ENCODE measurements at places on chromosomes 7 and 10.

- no peak for DNase-seq
Measured at GRCh38 chr10:18043148-18044006, 91.7 kb downstream of the SLC39A12 start.

GRCh38 chr7:122884186-122884585 is 2.1 kb downstream of the CADPS2 start:
- DNase-seq = no peak

- peak; percentile 5 for DNase-seq
Measured at GRCh38 chr10:123227706-123228105, 73.5 kb downstream of the BUB3 start.

DNA sequence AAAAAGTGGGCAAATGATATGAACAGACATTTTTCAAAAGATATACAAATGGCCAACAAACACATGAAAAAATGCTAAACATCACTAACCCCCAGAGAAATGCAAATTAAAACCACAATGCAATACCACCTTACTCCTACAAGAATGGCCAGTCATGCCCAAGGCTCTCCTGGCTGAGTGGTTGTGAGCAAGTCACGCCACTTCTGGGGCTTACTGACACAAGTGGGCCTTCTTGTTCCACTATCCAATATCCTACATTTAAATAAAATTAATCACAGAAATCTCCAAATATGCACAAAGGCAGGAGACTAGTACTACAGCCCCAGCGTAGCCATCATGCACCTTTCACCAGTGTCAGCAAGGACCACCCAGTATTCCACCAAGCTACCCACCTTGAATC is 181.9 kb downstream of the TNS3 start:
- DNase-seq = no peak

DNA sequence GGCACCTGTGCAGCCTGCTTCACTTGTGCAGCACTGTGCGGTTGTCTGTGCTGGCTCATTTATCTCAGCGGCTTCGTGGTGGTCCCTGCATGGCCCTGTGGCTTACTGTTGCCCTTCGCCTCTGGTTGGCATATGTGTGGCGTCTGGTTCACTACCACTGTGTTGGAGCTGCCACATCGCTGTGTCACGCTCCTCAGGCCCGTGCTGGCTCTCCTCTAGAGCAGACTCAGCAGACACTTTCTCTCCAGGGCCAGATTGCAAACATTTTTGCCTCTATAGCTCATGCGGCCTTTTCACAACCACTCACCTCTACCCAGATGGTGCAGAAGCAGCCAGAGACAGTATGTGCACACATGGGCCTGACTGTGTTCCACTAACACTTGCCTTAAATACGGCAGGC is 37.9 kb downstream of the PPP2R2D start:
- DNase-seq = no peak

- no peak for DNase-seq
Measured at GRCh38 chr7:44394636-44395035, 69.2 kb upstream of the CAMK2B start.

DNA sequence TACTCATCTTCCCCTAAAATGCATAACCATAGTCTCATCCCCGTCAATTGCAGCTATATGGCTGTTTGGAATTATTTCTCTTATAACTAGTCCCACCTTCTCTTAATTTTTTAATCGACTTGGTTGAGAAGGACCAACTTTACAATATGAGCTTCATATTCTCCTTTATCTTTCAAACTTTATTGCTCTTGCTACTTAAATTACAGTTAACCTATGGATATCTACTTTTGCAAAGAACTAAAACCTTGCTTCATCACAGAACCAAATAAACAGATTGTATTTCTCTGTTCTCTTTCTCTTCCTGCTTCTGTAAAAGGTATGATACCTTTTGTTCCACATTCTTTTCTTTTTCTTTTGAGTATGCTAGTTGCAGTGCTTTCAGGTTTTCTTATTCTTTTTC is 6.1 kb downstream of the CREM start:
- no peak for DNase-seq

DNA sequence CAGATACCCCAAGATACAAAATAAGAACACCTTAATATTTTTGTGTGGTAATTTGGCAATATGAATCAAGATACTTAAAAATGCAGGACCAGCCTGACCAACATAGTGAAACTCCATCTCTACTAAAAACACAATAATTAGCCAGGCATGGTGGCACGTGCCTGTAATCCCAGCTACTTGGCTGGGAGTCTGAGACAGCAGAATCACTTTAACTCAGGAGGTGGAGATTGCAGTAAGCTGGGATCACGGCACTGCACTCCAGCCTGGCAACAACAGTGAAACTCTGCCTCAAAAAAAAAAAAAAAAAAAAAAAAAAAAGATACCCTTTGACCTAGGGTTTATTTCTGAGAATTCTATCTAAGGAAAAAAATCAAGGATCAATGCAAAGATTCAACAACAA is 450.7 kb downstream of the SORCS1 start:
- DNase-seq = no peak

- peak; percentile 74 for DNase-seq
Measured at GRCh38 chr10:69088801-69089501, 1.0 kb downstream of the SRGN start.

DNA sequence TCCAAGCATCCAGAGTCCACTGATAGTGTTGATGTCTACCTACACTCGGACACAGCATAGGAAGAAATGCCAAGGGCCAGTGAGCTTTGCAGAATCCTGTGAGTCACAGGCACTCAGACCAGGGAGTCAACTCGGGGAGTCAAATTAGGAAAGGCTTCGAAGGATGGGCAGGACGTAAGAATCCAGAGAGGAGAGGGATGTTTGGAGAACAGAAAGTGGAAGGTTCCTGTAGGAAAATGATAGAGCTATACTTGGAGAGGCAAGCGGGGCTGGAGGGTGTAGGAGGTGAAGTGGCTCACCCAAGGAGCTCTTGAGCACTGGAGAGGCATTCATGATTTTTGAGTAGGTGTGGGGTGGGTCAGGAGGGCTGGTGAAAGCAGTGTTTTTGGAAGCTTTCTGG is 3.0 kb downstream of the ZYX start:
- DNase-seq = no peak

DNA sequence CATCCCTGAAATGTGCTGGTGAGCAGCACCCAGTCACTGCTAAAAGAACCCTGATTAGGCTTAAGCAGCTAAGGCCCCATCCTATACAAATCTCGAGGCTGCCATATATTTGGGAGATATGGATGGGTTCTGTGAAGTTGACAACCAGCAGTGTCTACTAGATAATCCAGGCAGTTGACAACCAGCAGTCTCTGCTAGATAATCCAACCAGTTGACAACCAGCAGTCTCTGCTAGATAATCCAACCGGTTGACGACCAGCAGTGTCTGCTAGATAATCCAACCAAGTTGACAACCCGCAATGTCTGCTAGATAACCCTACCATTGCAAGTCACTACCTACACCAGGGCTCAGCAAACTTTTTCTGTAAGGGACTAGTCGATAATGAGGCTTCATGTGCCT is 58.3 kb upstream of the KDM7A start:
- DNase-seq = no peak

- DNase-seq = no peak
Measured at GRCh38 chr10:7475046-7475911, 64.4 kb upstream of the SFMBT2 start.

GRCh38 chr10:30782537-30783461 is 153.2 kb upstream of the LYZL2 start:
- peak; percentile 10 for DNase-seq

- no peak for DNase-seq
Measured at GRCh38 chr10:73645251-73645650, 4.0 kb upstream of the MYOZ1 start.

DNA sequence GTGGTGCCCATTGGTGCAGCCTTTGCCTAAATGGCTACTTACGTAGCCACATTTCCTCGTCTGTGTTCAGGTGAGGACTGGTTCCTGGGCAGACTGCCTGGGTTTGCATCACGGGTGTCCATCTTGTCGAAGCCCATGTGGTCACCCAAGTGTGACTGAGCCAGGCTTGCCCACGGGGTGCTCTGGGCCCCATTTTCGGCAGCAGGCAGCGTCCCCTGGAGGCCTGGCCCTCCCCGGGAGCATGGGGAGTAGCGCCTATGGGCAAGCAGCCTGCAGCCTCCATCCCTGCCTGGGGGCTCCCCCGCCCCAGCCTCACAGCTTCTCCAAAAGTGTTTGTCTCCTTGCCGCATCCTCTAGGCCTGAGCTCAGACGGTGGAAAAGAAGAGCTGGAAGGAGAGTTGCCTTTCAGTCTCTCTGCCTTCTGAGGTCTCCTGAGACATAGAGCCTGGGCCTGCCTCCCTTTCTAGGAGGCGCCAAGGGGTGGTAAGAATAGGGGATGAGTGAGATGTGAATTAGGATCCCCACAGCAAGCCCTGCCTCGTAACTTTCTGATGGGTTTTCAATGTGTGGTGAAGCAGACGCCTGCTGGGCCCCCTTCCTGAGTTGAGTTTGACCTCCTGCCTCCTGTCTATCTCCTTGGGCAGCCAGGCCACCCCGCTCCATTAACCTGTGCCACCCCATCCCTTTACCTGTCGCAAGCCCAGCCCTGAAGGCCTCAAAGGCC is 42.7 kb downstream of the HTRA1 start:
- no peak for DNase-seq

- DNase-seq = peak; percentile 50
Measured at GRCh38 chr10:69220041-69220451, at the start of gene HKDC1. Gene HKDC1 (plus strand): TSS chr10:69220332. CDS start chr10:69220436, 104 bp downstream.

- DNase-seq = no peak
Measured at GRCh38 chr7:150745086-150745485, 7.9 kb downstream of the GIMAP5 start.

DNA sequence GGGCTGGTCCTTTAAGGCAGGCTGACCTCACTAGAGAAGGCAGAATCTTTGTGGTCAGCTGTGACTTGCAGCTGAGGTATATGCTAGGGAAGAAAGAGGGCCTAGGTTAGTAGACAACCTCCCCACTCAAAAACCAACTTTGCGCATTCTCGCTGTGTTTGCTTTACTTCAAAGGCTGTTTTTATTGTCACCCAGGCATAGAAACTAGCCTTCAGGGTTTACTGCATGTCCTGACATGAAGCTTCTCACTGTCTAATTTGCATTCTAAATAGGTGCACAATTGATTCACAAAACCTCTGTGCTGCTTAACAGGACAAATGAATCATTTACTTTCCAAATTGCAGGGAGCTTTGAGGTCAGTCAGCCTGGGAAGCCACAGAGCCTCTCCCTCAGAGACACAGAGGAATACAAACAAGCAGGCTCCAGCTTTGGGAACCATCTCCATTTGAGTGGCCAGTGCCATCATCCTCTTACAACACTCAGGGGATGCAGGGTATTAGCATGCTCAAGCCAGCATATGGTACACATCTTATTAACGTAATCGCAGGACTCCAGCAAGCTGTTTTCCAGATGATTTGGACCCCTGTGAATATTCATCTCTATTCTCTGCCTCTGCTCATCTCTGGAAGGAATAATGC is 596.4 kb upstream of the GHITM start:
- DNase-seq = peak; percentile 46

- peak; percentile 0 for DNase-seq
Measured at GRCh38 chr10:106360870-106361269, 803.6 kb downstream of the SORCS1 start.

GRCh38 chr7:136883046-136883445 is 14.6 kb downstream of the CHRM2 start:
- DNase-seq = peak; percentile 15

DNA sequence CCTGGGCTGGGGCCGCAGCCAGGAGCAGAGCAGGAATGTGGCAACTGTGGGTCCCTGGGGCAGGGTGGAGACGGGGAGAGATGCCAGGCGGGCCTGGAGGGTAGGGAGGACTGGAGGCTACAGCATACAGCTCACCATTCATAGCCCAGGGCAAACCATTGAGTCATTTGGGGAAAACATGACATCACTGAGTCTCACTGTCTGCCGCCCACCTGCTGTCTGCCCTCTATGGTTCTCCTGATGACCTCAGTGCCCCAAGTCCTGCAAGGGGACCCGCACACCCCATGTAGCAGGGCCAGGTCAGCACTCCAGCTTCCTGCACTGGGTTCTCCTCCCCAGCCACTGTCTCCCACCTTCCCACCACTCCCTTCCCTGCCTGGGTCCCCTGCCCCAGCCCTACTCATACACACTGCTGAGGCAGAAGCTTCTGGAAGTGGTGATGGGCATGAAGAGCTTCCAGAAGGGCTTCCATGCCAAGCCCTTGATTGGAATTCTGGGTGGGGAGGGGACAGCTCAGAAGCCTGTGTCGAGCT is 10.4 kb downstream of the CHST3 start:
- DNase-seq = peak; percentile 93

DNA sequence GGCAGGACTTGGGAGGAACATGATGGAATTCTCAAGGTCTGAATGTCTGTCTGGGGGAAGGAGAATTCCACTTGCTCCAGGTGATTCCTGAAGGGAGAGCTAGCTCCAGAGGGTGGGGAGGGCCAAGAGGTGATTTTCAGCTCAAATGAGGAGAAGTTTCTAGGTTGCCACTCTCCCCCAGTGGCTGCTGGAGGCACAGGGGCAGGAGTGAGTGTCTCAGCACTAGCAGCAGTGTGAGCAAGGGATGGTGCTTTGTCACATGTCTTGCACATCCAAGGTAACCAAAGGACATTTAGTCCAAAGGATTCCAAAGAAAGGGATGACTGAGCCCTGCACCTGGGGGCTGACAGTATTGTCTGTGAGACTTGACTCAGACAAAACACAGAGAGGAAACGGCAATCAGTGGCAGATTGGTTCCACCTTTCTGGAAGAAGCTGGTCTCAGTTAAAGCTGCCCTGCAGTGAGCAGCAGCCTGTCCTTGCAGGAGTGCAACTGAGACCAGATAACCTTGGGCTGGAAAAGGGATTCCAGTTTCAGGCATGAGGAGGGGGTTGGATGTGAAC is 51.2 kb upstream of the PCBD1 start:
- DNase-seq = no peak

- DNase-seq = peak; percentile 34
Measured at GRCh38 chr10:52740913-52741675, 31.5 kb downstream of the MBL2 start.

- peak; percentile 94 for DNase-seq
Measured at GRCh38 chr10:99993701-99994689, 15.8 kb downstream of the DNMBP start.

DNA sequence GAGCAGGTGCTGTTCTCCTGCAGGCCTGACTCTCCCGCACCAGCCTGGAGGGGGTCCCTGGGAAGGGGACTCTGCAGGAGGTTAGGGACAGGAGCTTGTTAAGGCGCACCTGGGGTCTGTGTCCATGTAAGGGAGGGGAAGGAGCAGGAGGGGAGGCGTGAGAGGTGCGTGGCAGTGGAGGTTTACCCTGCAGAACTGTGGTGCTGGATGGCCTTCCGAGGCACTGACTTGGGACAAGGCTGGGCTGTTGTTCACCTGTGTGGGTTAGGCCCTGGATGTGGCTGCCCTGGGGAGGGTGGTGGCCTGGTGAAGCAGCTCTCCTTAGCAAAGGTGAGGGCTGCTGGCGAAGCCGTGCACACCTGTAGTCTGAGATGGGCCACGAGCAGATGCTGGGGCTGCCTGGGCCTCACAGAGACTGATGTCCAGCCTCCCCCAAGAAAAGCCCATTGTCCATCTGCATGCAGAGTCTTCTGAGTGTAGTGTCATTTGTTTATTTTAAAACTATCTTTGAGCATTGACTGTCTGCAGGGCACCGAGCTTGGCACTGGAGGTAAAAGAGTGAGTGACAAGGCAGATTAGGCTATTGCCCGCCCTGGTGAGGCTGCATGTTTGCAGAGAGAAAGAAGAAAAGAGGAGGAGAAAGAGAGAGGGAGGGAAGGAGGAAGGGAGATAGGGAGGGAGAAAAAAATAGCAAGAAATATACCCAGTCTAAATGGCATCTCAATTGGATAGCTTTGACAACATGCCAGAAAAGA is 225.3 kb downstream of the GLRX3 start:
- no peak for DNase-seq

- DNase-seq = no peak
Measured at GRCh38 chr7:114656466-114656865, 241.9 kb downstream of the FOXP2 start.

- DNase-seq = no peak
Measured at GRCh38 chr10:30454744-30455510, 20.9 kb downstream of the MAP3K8 start.
